ENCODE measurements at places on chromosomes 16 and 17.
A peak's percentile ranks its signal among the peaks of the same experiment; 100 is the strongest.

- DNase-seq: peak; percentile 59
These were observed 5.6 kb upstream of the MTSS2 start for GRCh38 chr16:70691223-70692129.

DNA sequence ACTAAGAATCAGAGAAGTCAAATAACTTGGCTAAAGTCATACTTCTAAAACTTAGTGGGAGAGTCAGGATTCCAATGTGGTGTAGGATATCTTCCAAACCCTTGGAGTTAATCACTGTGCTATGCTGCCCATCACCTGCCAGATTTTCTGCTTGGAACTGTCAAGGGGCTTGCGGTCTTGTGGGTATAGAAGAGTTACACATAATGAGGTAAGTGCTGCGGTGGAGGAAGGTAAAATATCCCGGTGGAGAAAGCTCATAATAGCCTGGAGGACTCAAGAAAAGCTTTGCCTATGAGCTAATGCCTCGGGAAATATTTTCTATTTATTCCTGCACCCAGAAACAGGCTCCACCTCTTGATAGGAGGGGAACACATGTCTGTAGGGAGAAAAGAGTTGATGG lies 195.6 kb downstream of the UTP18 start:
- DNase-seq: no peak

GRCh38 chr17:36768394-36768793 lies 167.0 kb downstream of the MRM1 start:
- DNase-seq: peak; percentile 8

DNA sequence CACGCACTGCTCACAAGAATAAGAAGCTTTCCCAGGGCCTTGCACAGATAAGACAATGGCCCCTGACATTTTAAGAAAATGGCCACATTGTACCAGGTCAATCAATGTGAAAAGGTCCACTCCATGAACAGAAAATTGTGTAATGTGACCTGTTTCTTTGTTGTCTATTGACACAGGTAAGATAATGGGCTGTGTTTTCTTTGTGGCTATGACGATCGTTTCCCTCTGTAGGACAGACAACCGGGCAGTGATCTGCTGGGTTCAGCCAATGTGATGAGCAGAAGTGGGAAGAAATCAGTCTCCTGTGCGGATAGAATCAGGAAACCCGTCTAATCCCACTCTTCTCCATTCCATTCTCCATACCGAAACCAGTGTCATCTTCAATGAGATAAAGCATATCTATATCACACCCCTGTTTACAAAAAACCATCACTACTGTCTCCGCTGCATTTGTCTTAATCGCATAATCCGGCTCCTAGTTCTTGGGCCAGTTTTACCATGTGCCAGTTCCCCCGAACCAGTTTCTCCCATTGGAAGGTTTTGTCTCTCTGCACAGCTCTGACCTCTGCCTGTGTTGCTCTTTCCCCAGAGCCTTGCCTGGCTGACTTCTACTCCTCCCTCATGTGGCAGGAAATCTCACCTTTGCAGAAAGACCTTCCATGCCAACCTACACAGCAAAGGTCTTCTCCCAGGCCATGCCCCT lies 66.9 kb upstream of the ATF7IP2 start:
- no peak for DNase-seq

DNA sequence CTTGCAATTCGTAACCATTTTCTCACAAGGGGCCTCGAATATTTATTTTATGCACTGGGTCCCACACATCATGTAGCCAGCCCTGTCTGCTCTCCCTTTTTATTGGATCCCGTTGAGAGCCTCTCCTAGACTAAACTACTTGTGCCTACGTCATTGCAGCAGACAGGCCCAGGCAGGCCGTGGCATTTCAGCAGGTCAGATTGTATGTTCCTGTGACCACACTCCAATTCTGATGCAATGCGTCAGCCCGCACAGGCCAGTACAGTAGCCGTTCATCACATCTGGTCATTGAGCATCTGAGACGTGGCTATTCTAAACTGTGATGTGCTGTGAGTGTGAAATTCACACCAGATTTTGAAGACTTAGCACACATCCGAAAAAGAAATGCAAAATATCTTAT lies 42.2 kb downstream of the ABAT start:
- DNase-seq: no peak

DNA sequence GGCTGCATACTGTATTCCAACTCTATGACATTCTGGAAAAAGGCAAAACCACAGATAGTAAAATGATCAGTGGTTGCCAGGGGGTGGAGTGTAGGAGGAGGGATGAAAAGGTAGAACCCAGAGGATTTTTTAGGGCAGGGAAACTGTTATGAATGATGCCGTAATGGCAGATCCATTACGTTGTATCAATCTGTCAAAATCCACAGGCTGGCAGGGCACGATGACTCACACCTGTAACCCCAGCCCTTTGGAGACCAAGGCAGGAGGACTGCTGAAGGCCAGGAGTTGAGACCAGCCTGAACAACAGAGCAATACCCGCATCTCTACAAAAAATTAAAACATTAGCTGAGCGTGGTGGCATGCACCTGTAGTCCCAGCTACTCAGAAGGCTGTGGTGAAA lies 91.8 kb downstream of the RMI2 start:
- no peak for DNase-seq

DNA sequence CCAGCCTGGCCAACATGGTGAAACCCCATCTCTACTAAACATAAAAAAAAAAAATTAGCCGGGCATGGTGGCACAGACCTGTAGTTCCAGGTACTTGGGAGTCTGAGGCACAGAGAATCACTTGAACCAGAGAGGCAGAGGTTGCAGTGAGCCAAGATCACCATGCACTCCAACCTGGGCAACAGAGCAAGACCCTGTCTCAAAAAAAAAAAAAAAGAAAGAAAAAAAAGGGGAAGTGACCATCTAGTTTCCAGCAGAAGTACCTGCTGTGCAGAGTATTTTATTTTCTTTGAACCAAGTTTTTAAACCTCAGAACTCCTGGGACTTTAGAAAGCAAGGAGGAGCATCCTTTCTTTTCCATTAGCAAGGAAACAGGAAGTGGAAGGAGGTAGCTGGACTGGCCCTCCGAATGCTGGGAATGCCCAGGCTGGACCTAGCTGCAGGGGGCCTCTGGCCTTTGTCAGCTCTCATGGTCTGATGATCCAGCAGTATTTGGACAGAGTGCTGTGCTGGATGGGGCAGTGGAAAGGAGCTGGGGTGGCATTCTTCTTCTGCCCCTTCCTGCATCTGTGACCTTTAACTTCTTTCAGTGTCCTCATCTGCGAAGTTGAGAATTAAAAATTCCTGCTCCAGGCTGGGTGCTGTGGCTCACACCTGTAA lies 6.6 kb downstream of the GID4 start:
- no peak for DNase-seq

- DNase-seq: no peak
These were observed 125.8 kb downstream of the DYNLRB2 start for GRCh38 chr16:80666378-80667250.

GRCh38 chr17:55420067-55420775 lies 1.4 kb downstream of the MMD start:
- peak; percentile 5 for DNase-seq

DNA sequence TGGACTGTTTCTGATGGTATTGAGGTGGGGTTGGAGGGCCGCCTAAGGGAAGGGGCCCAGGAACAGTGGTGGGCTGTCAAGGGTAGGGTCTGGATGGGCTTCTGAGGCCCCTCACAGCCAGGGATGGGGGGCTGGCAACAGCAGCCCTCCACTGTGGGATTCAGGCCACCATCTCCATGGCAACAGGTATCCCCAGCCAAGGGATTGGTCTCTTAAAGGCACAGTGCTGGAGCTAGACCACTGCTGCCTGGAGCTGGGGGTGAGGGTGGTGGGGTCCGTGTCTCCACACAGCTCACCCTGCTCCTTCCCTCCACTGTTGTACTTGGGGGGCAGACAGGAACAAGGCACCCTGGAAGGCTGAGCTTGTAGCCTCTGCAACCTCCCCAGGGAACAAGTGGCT lies 41.8 kb downstream of the PSME3IP1 start:
- DNase-seq: no peak

GRCh38 chr17:63096426-63096825 lies 130.4 kb downstream of the TANC2 start:
- DNase-seq: no peak

GRCh38 chr17:21113049-21113690 lies 13.6 kb upstream of the DHRS7B start:
- no peak for DNase-seq

- no peak for DNase-seq
These were observed 104.5 kb downstream of the HS3ST4 start for GRCh38 chr16:25796239-25796638.

- no peak for DNase-seq
These were observed 8.7 kb upstream of the GOSR1 start for GRCh38 chr17:30468465-30468864.

- DNase-seq: peak; percentile 43
These were observed 33.8 kb downstream of the EPN2 start for GRCh38 chr17:19270704-19271611.

DNA sequence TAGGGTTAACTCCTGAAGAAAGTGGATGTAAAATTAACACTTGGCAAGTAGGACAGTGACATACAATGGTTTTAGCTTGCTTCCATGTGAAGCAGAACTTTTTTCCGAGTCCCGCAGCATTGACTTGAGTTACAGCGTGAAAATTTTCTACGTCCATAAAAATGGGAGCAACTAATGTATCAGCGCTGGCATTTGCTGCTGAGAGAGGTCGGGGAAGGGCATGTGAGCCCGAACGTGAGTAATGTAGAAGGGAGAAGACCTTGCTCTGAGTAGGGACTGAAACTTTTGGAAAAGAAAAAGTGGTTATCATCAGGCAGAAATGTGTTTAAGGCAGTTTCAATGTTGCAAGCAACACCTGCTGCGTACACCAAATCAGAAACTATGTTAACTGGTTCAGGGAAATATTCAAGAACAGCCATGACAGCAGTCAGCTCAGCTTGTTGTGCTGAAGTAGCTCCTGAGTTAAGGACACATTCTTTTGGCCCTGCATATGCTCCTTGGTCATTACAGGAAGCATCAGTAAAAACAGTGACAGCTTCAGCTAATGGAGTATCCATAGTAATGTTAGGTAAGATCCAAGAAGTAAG lies 70.9 kb upstream of the ARL4D start:
- DNase-seq: no peak

GRCh38 chr16:84198401-84198800 lies 7.4 kb downstream of the ADAD2 start:
- peak; percentile 40 for DNase-seq

- DNase-seq: no peak
These were observed 163.9 kb downstream of the SPECC1 start for GRCh38 chr17:20173091-20173490.

DNA sequence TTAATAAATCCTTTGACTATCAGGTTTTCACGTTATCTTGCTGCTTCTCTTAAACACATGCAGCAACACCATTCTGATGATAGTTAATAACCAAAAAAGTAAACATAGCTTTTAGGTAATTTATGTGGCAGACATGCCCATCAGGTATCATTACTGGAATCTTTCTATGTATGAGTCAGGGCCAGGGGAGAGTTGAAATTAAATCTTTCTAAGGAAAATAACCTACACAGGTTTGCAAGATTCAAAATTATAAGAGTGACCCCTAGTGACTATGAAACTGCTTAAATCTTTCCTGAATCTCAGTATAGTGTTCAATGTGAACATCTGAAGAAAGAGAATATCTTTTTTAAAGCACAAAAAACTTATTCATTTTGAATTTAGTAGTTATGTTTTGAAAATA lies 666.6 kb downstream of the CDH11 start:
- no peak for DNase-seq

DNA sequence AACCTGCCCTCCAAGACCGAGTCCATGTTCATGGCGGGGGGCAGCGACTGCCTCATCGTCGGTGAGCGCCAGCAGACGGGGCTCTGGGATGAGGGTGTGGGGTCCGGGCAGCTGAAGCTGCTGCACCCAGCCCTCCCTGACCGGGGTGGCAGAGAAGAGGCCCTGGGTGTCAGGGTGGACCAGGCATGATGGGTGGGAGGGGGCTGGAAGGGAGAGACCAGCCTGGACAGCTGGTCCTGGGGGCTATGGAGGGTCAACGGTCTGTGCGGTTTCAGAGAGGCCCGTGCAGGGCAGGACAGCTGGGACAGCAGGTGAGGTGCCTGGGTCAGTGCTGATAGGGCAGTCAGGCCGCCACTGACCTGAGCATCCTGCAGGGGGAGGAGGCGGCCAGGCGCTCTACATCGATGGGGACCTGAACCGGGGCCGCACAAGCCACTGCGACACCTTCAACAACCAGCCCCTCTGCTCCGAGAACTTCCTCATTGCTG lies 13.3 kb upstream of the ATP6V0C start:
- DNase-seq: no peak

GRCh38 chr17:1726626-1727257 lies 2.2 kb downstream of the WDR81 start:
- DNase-seq: no peak

GRCh38 chr17:78557598-78558039 lies 19.6 kb downstream of the DNAH17 start:
- no peak for DNase-seq

DNA sequence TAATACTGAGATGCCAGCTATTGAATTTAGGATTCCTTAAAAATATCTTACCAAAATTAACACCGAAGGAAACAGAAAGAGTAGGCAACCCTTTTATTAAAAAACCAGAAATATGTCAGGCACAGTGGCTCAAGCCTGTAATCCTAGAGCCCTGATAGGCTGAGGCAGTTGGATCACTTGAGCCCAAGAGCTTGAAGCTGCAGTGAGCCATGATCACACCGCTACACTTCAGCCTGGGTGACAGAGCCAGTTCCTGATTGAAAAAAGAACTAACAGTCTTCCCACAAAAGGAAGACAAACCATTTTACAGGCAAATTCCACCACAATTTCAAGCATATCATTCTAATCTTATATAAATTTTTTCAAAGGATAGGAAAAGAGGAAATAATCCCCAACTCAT lies 15.6 kb downstream of the SLFN12 start:
- DNase-seq: no peak

GRCh38 chr17:75517297-75517865 lies 1.1 kb downstream of the TSEN54 start:
- DNase-seq: no peak

DNA sequence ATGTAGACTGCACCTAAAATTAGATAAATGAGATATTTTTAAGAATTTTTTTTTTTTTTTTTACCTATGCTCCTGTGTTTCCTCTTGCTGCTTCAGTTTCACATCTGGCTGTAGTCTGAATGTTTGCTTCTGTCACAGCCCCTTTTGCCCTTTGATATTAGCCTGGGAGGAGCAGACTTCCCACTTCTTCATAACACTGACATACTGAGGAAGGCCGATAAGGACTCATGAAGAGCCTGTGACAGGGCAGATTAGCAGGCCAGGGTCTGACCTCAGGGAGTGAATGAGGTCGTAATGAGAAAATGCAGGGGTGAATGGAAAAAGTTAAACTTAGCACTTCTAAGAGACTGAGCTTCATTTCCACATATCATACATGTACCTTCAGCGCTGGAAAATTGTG lies at the start of gene SLFN14:
Gene SLFN14 (minus strand): TSS at position 117 of the 400 bp plus-strand sequence. CDS start 2,757 bp downstream, outside the sequence.
- peak; percentile 30 for DNase-seq

- peak; percentile 59 for DNase-seq
These were observed 12.3 kb downstream of the SMIM5 start for GRCh38 chr17:75645501-75645888.

- no peak for DNase-seq
These were observed 75.4 kb downstream of the BCAS3 start for GRCh38 chr17:60752873-60753577.
